ENCODE measurements at places on chromosomes 5 and 9. TPM values are rescaled to one million over a fixed set of nuclear protein-coding genes. Genes with fewer than 3 reads are reported as not detected.

- no peak for DNase-seq
Observed at GRCh38 chr5:62199792-62200716, 106.0 kb upstream of the KIF2A start.

- no peak for DNase-seq
Observed at GRCh38 chr9:116817762-116818161, 130.7 kb downstream of the TRIM32 start.

GRCh38 chr9:136346157-136346481, 17.4 kb downstream of the DNLZ start:
- no peak for DNase-seq

The C5orf52 gene
- total RNA-seq: not detected

DNA sequence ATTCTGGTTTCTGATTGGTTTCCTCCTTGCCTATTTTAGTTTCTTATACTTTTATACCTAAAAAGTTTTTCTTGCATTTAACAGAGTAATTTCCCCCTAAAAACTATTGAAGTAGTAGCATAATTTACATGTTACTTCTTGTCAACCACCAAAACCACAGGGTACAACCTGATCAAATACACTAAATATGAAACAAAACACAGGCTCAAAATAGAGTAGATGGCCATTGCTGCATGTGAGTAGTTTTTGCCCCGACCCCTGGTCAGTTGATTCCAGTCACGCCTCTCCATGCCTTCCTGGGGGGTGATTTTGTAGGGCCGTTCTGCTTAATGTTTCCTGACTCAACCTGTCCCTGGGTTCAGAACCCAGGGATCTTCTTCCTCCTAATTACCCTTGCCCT, 101.8 kb downstream of the TLE4 start:
- DNase-seq: no peak

DNA sequence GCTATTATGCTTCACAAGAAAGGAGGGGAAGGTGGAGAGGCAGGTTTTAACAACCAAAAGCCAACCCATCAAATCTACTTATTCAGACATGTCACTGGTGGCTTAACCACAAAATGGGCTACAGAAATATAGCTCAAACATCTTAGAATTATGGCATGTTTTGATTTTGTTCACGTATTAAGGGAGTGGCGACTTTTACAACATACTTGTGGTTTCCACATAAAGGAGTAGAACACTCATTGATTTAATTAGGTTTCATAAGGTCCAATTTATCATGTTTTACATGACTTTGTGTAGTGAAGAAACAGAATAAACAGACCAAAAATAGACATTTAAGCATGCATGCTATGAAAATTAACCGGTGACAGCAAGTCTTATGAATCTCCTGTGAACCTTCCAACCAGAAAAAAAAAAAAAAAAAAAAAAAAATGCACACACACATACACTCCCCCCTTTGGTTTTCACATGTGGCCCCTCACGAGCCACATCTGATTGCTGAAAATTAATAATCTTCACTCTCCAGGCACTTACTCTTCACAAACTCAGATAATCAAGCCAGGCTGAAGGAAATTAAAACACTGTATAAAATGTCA, 5.4 kb downstream of the ZNF608 start:
- peak; percentile 65 for DNase-seq

DNA sequence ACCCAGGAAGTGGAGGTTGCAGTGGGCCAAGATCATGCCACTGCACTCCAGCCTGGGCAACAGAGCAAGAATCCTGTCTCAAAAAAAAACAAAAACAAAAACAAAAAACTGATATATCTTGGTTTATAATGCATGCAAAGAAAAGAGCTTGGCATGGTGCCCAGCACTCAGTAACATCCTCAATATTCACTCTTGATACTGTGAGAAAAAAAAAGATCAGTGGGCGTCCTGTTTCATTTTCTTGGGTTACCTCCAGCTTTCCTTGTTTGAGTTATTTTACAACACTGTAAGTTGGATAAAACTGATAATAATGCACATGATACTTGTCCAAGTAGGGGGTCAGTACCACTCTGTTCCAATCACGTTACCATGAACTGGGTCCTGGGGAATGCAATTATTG, 7.8 kb downstream of the PHYHD1 start:
- DNase-seq: no peak

DNA sequence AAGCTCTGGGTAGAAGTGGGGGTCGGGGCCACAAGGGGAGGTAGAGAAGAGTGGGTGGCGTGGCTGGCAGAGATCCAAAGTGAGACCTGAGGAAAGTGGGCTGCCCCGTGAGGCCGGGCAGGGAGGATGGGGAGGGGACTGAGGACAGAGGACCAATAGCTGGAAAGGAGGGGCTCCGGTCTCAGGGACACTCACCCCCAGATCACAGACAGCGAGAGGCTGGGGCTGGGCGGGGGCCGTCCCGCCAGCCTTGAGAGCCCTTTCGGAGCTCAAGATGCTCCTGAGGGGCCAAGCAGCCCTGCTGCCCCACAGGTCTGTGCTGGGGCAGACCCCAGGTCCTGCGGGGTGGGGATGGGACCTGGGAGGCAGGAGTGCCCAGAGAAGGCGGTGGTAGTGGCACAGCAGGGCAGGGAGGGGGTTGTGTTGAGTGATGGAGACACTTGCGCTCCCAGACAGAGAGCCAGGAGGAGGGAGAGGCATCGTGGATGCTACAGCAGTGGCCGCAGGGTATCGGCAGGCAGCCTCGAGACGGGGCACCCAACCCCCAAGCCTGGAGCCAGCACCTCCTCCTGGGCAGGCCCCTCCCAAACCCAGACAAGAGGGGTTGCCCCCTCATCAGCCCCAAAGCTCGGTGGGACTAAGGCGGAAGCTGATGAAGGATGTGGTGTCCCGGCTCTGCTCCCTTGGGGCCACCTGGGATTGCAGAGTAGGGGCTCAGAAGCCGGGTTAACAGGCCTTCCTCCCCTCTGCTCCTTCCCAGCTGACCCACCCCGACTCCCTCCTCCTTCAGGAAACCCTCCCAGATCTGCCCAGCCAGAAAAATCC, 3.4 kb downstream of the SARDH start:
- no peak for DNase-seq

All from RPMI7951 (cell line).